ENCODE measurements at places on chromosomes 16 and 17. TPM values are rescaled to one million over a fixed set of nuclear protein-coding genes. Genes with fewer than 3 reads are reported as not detected.

The ARRB2 gene
- 94.6 TPM for total RNA-seq

The POLR2C gene
- 65.7 TPM for total RNA-seq

The KCNJ18 gene
- not detected for total RNA-seq

The IGSF6 gene
- 11.5 TPM for total RNA-seq

The CD300A gene
- 15.2 TPM for total RNA-seq

- no peak for DNase-seq
Measured at GRCh38 chr17:75364078-75364477, 41.4 kb downstream of the GRB2 start.

DNA sequence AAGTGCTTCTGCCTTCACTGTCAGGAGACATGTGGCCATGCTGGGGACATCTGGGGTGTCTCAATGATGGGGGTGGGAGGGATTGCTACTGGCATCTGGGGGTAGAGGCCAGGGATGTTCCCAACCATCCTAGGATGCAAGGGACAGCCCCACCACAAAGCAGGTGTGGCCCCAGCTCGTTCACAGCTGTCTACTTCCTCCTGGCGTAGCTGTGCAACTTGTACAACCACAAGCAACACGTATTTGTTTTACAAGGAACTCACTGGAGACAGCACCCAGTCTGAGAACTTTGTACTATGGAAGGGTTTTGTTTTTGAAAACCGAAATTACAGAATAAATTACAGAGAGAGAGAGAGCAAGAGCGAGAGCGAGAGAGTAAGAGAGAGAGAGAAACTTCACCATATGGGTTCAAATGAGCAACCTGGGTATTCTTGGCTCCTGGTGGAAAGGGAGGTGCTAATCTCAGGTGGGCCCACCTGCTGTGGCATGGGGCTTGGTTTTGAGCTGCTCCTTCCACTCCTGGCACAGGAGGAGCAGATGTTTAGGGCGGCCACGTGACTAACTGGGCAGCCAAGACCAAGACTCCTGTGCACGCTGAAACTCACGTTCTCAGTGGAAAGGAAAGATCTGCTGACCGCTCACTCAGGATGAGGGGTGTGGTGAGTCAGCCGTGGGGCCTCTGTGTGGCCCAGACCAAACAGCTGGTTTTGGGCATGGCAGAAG lies 17.5 kb upstream of the TNFRSF13B start:
- no peak for DNase-seq

- DNase-seq, result no peak
Measured at GRCh38 chr17:13981881-13982280, 87.4 kb upstream of the COX10 start.

- DNase-seq, result no peak
Measured at GRCh38 chr16:52705122-52705521, 158.2 kb upstream of the TOX3 start.

- DNase-seq, result peak; percentile 28
Measured at GRCh38 chr16:50642349-50642748, 38.8 kb downstream of the SNX20 start.

- peak; percentile 85 for DNase-seq
Measured at GRCh38 chr17:48107137-48108055, at the start of gene SNX11. SNX11 (plus strand) TSS chr17:48107766; CDS start chr17:48112044, 4,278 bp downstream.

DNA sequence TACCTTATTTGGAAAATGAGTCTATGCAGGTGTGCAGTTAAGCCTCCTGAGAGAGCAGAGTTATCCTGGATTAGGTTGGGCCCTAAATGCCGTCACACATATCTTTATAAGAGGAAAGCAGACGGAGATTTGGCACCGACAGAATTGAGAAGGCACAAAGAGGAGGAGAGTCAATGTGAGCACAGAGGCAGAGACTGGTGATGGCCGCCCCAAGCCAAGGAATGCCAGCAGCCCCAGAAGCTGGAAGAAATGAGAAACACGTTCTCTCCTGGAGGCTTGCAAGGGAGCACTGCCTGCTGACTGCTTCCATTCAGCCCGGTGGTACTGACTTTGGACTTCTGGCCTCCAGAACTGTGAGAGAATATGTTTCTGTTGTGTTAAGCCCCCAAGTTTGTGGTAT lies 3.2 kb downstream of the SLC46A1 start:
- no peak for DNase-seq

DNA sequence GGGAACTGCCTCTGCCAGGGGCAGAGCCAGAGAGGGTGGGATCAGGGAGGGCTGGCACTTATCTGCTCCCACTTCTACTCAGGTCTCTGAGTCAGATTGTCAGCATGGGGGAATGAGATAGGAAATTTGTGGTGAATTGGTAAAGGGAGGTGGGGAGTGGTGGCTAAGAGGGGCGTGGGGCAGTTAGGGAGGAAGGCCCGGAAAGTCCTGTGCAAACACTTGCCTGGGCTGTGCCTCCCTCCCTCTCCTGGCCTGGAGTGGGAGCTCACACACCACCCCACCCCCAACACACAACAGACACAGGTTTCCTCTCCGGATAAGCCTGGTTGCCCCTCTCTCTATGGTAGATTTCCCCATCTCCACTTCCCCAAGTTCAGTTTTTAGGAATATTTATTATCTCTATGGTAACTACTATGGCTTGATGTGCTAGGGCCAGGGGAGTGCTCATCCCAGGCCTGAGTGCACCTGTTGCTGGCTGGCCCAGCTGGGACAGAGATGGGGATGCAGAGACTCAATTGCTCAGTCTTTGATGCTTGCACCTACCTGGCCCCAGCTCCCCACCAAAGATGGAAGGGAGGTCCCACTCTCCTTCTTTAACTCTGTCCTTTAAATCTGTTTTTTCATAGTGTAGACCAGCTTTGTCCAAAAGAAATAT lies 2.7 kb downstream of the SPNS2 start:
- DNase-seq, result no peak

Measured in mucosa of gallbladder (tissue), 1 donor.